ENCODE measurements at places on chromosomes 5 and 9.

GRCh38 chr5:136015003-136015375 is 13.8 kb upstream of the TGFBI start:
- DNase-seq = no peak

DNA sequence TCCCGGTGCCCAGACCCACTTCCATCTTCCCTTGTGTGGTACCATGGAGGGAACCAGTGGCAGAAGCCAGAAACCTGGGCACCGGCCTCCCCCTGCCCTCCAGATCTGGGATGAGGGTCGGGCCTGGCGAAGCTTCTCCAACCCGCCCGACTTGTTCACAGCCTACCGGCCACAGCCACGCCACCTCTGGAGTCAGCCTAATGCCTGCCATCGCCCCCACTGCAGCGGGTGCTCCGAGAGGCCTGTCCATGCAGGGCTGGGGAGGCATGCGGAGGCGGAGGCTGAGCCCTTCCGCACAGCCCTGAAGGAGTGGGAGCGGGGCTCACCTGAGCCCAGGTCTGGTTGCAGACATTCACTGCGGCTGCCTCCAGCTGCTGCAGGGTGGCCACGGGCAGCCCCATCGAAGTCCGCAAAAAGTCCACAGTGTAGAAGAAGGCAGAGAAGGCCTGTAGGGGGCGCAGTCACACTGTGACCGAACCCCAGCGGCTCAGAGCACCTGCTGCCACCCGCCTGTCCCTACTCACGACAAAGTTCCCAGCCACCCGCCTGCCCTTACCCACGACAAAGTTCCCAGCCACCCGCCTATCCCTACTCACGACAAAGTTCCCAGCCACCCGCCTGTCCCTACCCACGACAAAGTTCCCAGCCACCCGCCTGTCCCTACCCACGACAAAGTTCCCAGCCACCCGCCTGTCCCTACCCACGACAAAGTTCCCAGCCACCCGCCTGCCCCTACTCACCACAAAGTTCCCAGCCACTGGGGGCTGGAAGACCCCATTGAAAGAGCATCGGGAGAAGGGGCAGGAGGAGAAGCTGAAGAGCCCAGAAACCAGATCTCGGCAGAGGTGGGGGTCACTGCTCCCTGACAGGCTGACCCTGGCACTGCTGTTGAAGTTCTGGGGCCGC is 3.8 kb upstream of the NPDC1 start:
- no peak for DNase-seq

GRCh38 chr5:15012061-15012460 is 140.5 kb upstream of the ANKH start:
- DNase-seq = no peak

DNA sequence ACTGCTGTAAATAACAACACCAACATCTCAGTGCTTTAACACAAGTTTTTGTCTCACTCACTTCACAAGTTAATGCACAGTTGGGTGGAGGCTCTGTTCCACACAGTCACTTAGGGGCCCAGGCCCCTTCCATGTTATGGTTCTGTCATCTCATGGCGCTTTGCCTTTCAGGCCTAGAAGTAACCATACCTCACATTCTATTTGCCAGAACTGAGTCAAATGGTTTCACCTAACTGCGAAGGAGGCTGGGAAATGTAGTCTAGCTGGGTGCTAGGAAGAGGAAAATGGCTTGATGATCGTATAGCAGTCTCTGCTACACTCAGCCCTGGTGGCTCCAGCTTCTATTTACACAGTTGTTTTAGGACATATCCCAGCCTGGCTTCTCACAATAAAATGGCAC is 23.1 kb upstream of the MVB12B start:
- DNase-seq = no peak

DNA sequence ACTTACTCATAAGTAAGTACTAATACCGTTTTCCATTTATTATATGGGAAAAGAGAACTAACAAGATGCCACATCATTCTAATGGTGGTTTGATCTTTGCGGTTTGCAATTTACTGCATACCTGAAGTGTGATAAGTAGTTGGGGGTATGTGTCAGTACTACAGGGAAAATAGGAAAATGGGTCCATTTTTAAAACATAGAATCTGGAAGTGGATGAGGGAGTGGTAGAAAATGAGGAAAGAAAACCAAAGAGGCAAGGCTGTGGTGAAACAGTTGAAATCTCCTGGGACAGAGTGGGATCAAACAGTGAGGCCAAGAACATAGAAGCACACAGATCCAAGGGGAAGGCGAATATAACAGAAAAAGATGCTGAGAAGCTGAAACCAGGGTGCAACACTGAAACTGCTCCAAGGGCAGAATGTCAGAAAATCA is 6.7 kb downstream of the ADAMTSL1 start:
- DNase-seq = no peak

All from activated CD4-positive, alpha-beta T cell treated with anti-CD3 and anti-CD28 coated beads, Interleukin-2, amount 50 U/mL, for 24 hours (primary cell).